Neural crest cell (in vitro differentiated cells): ENCODE measurements at places on chromosomes 6 and 20. TPM values are rescaled to one million over a fixed set of nuclear protein-coding genes. Genes with fewer than 3 reads are reported as not detected.

Gene CHRNA4
- 5.4 and 6.3 TPM in 2 replicates for total RNA-seq

GRCh38 chr6:56757588-56757984 lies 114.9 kb upstream of the DST start:
- DNase-seq: no peak

- DNase-seq: no peak
Measured at GRCh38 chr6:11622156-11622555, 84.6 kb downstream of the TMEM170B start.

Gene NT5E
- total RNA-seq: 0.28 and 0.43 TPM in 2 replicates

DNA sequence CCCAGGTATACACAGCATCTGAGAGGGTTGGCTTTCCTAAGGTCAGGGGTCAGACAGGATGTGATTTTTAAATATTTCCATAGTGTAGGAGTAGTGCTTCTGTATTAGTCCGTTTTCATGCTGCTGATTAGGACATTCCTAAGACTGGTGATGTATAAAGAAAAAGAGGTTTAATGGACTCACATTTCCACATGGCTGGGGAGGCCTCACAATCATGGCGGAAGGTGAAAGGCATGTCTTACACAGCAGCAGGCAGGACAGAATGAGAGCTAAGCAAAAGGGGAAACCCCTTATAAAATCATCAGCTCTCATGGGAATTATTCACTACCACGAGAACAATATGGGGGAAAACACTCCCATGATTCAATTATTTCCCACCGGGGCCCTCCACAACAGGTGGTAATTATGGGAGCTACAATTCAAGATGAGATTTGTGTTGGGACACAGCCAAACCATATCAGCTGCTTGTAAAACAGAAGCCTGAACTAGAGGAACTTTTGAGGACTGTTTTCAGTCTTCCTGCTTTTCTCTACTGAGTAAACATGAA lies 91.0 kb upstream of the MEI4 start:
- no peak for DNase-seq

Gene RIPOR3
- total RNA-seq: 0.43 and 0.44 TPM in 2 replicates

- DNase-seq: no peak
Measured at GRCh38 chr20:50186987-50187402, 3.6 kb upstream of the CEBPB start.

DNA sequence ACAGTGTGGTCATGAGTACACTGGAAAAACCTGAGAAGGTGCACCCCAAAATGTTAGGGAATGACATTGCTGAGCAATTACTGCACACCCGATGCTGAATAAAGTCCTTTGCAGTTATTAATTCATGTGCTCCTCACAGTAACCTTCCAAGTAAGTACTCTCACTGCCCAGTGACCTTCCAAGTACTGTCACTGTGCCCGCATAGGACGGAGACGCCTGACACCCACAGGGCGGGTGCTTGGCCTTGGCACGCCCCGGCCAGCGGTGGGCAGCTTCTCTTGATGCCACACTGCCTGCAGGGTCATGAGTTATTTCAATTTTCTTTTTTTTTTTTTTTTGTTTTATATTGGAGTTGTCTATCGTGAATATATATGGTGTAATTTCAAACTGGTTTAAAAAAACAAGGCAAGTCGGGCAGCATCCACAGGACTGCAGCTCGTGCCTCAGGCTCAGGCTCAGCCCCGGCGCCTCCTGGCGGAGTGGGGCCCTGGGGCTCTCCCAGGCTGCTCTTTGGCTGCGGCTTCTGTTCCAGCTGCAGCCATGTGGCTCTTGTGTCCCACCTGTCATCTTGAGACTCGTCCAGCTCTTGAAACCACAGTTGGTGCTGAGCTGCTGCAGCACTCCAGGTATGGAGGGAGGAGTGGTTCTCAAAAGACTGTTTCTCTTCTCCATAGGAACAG lies 27.0 kb downstream of the PNLDC1 start:
- DNase-seq: no peak

- no peak for DNase-seq
Measured at GRCh38 chr6:31737315-31737990, 1.1 kb upstream of the CLIC1 start.
